Renal cortical epithelial cell (primary cell): ENCODE measurements at places on chromosomes 1 and 21.

- DNase-seq = no peak
Measured at GRCh38 chr1:145963265-145964019, 933 bp downstream of the ANKRD34A start.

DNA sequence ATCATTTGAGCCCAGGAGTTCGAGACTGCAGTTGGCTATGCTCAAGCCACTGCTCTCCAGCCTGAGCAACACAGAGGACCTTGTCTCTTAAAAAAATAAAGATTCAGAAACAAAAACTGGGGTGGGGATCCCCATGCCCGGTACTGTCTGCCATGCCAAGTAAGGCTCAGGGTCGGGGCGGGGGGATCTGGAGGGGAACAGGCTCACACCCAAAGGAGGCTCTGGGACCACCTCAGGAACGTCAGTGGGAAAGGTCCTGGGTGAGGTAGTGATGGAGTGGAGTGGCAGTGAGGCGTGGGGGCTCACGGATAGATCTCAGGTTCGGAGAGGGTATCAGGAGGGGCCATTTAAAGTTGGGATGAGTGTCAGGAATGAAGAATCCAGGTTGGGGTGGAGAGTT, 765 bp upstream of the S100A4 start:
- DNase-seq = no peak

GRCh38 chr21:42553435-42553834, 39.8 kb downstream of the SLC37A1 start:
- DNase-seq = no peak

DNA sequence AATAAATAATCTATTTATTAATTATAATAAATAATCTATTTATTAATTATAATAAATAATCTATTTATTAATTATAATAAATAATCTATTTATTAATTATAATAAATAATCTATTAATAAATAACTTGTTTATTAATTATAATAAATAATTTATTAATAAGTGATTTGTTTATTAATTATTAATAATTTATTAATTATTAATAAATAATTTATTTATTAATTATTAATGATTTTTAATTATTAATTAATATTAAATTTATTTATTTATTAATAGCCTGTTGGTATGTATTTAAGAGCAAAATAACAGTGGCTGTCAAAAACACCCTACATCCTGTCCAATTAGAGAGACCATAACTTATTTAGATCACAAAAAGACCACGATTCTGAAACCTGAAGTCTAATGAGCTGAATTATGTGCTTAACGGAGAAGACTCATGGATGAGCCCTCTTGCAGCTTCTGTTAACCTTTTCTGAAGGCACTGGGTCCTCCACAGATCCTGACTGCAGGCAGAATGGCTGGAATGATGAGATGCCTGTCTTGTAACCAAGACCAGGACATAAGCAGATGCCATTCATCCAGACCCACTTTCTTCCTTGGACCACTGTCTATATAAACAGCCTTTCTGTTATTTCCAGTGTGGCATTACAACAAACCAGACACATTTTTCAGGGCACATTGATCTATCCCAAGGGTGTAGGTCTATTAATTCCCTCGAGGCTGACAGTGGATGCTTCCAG, 134.2 kb downstream of the SETD4 start:
- no peak for DNase-seq

DNA sequence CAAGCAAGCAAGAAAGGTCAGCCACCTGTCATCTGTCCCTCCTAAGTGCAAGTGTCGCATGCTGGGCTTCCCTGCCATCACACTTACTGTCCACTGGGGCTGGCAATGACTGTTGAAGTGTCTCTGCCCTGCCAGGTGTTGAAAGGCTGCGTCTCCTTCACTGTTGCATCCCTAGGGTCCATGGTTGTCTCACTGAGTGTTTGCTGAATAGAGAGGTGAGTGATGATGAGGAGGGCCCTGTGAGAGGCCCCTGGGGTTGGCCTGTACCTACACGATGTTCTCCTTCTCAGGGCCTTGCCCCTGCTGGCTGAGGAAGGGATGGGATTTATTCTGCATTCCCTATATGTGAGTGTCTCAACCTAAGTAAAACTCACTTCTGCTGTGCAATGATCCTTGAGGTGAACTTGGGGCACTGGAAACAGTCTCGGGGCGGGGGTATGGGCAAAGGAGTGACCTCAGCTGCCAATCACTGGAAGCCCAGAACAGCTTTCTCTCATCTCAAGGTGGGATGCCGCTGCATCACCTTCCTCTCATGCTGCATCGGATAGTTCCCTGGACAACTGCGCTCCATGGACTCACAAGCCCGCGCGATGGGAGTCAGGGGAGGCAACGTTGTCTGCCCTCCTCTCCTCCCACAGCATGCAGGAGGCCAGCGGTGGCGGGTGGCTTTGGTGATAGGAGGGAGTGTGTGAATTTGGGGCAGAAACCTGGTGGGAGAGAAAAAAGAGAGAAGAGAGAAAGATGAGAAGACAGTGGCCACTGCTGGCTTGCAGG, 35.8 kb upstream of the SOX13 start:
- DNase-seq = no peak

GRCh38 chr1:23576338-23577055, 17.2 kb upstream of the ID3 start:
- DNase-seq = no peak

DNA sequence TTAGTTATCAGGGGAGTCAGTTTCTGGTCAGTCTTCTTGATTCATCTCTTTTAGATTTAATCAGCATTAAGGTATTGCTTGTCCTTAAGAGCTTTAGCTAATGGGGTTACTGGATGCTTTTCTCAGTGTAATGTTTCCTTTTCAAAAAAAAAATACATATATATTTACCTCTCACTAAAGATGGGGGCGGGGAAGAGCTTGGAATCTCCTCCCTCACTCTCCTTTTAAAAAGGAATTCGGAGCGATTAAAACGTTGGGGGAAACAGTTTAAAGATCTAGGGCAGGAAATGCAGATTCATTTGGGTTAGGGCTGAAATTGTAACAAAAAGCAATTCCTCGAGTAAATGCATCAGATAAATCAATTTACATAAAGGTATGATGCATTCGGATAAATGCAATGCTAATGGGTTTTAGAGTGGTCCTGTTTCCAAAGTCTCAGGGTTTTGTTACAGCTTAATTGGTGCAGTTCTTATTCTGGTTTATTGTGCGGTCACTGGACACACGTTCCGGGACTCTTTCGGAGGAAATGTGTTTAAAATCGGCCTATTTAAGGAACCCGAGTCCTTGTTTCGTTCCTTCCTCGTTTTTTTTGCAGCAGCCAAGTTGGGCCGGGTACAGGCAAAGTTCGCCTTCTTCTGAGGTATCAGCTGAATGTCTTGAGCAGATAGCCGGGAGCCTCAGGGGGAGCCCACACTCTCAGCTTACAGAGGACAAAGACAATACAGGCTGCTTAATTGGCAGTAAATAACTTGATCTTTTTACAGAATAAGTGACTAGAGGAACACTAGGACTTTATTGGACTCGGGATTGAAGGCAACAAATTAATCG, 1.6 kb downstream of the LMO4 start:
- no peak for DNase-seq

GRCh38 chr1:239993366-239993765, 98.3 kb upstream of the FMN2 start:
- DNase-seq = no peak

GRCh38 chr1:236854605-236854983, 59.5 kb downstream of the MTR start:
- DNase-seq = peak; percentile 75

DNA sequence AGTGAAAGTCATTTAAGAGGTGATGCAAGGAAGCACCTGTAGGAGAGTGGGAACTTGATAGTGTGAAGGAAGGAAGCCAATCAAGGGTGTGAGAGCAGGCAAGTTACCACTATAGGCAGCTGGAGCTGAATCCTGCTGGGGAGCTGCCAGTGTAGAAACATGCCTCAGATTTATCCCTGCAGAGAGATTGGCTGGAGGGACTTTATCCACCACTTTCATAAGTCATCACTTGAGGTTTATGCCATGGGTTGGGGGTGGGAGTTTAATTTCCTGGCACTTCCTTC, 443.6 kb downstream of the PLPP3 start:
- DNase-seq = no peak

DNA sequence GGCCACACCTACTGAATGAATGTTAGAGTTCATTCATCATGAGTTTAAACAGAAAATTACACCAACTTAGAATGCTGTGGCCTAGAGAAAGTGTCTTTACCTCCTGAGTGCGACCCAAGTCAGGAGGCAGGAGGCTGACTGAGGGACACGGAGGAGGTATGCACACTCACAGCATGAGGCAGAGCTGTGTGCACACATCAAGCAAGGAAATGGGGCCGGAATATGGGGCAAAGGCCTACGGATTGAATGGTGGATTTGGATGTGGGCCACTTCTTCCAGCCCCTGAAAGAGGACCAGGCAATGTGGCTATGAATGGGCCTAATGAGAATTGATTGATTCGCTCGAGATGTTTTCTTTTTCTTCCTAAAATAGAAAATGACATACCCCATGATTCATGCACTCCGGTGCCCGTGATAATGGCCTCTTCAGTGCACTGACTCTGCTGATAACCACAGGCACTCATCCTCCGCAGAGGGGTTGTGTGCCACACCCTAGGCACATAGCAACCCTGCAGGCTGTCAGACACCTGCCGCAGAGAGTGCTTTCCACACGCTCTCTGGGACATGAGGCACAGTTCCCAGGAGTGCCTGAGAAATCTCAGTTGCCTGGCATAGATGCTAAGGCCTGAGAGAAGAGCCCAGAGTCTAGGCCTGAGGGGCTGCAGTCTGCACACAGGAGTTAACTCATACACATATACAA, 155.5 kb downstream of the GLUL start:
- DNase-seq = no peak

GRCh38 chr1:24600551-24600950, 42.6 kb upstream of the SRRM1 start:
- DNase-seq = no peak

GRCh38 chr1:41532206-41532975, 47.9 kb upstream of the EDN2 start:
- no peak for DNase-seq

- peak; percentile 45 for DNase-seq
Measured at GRCh38 chr1:208536212-208536611, 292.0 kb upstream of the PLXNA2 start.

DNA sequence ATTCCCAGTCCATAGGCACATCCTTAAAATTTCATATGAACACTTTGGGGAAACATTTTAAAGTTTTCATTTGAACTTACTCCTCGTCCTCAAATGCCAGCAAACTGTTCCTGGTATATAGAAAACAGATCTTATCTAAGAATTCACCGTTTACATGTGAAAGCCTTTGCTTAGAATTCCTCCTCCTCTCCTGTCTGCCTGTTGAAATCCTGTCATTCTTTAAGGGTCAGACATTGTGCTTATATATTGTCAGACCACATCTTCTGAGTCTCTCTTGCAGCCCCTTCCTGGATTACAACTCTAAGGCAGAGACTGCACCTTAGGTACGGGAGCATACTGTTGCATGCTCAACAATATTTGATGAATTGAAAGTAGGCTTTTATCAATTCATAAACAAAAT, 239.7 kb downstream of the SMYD3 start:
- DNase-seq = no peak

DNA sequence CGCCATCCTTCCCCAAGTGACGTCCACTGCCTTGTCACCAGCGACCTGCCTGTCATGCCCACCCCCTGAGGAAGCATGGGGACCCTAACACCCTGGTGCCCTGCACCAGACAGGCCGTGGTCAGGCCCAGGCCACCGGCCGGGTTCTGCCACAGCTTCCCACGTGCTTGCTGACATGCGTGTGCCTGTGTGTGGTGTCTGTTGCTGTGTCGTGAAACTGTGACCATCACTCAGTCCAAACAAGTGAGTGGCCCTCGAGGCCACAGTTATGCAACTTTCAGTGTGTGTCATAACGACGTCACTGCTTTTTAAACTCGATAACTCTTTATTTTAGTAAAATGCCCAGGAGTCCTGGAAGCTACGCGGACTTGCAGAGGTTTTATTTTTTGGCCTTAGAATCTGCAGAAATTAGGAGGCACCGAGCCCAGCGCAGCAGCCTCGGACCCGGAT, 8.5 kb upstream of the CTRC start:
- DNase-seq = peak; percentile 32
